NCI-H2171 (cell line): ENCODE measurements at places on chromosomes 4 and X.

- DNase-seq, result peak; percentile 54
These were observed 33.0 kb downstream of the TACC3 start for GRCh38 chr4:1754336-1754735.

DNA sequence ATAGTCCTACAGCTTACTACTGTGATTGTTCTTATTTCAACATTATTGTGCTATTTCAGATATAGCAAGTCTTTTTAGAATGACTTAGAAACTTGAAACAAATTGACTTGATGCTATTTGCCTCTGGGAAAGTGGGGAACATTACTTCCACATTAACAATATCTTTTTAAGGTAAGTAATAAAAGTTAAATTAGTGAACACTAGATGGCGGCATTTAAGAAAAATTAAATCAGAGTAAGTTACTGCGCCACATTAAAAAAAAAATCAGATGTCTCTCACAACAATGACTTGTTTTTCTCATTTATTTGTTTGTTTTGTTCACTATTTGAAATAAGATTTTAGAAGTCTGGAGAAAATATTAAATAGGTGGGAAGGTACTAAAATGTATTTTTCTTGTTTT, 1026.9 kb upstream of the SLIT2 start:
- peak; percentile 2 for DNase-seq

GRCh38 chrX:35076061-35076460, 133.5 kb downstream of the FAM47B start:
- DNase-seq, result no peak

DNA sequence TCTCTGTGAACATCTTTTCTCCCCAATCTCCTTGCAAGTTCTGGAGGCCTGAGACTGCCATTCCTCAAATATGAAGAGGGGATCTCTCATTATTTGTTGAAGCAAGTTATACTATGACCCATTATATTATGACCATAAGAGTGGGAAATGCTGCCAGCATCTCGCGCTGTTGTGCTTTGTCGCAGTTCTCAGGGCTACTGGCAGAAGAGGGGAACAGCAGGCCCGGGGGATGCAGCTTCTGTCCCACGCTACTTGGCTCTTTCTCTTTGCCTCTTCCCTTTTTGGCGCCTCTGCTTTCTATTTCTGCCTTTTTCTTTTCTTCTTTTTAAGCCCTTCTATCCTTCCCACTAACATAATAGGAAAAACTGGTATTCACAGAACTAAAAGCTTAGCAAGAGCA, 64.2 kb downstream of the GEMIN8 start:
- DNase-seq, result no peak

DNA sequence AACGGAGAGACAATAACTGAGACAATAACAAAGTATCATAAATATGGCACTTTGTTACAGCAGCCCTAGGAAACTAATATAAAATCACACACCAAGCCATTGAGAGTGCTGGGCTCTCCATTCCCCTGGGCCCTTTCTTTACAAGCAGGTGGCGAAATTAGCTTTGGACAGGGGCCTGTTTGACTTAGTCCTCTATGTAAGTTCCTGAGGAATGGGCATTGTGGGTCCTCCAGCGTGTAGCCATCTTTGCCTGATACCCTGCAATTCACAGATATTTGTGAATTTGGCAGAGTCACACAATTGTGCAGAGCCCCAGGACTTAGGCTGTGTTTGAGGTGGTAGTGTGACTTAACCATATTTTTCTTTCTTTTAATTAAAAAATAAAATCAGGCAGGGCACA, 67.6 kb downstream of the BCOR start:
- DNase-seq, result no peak

DNA sequence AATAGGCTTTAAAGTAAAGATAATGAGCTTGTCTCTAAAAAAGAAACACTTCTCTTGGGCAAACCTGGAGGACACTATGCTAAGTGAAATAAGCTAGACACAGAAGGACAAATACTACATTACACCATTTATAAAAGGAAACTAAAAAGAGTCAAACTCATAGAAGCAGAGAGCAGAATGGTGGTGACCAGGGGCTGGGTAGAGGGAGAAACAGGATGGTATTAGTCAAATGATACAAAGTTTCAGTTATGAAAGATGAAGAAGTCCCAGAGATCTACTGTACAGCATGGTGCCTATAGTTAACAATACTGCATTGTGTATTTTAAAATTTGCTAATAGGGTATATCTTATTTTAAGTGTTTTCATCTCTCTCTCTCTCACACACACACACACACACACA, 28.5 kb downstream of the ACSL4 start:
- DNase-seq, result no peak

DNA sequence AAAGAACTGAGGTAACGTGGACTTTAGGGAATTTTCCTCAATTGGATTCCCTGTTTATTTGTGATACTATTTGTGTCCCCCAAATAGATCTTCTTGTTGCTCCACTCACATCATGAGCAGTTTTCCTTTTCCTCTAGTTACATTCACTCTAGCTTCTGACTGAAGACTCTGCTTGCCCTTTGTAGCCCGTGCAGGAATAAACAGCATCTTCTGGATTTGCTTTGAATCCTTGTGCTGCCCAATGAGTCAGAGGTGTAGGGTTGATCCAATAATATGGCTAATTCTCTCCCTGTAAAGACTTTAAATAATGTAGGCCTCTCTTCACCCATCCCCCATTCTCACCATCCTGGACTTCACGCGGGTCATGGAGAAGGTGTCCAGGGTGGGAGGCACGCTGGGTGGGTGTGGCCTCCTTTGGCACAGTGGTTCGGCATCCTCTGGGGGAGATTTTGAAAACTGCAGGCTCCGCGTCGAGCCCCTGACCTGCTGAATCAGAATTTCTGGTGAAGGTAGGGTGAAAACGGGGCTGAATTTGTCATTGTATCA, 9.0 kb downstream of the HAND2 start:
- no peak for DNase-seq

GRCh38 chr4:169269916-169270809, 593 bp downstream of the SH3RF1 start:
- DNase-seq, result peak; percentile 39

DNA sequence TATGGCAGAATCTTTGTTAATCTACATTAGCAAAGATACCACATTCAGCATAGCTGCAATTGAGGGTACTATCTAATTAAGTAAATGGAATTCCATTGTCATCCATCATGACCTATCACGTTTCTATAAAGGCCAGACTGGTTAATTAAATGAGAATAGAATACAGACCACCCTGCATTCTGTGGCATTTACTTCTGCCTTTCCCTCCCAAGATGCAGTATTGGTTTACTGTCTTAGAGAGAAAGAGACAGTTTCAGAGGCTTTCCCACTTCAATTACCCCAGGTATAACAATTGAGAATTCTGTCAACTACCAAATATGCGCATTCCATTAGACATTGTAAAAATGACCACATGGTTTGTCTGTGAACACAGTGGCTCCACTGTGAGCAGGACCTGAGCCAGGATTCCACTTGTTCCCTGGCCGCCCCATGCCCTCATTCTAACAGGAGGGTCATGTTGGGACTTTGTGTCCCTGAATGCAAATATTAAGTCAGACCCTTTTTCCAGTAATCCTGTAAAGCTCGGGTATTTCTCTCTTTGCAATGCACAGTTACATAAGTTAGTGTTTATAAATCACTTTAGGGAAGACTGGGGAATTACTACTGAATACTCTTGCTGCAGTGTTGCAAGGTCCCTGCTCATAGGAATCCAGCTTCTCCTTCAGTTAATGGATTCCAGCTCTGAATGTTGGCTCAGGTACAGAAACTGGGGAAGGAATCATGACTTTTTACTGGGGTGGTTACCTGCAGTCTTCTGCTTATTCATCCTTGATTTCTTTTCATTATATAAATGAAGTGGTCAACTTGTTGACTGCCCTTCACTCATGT, 261.0 kb downstream of the PDGFC start:
- DNase-seq, result no peak

- DNase-seq, result no peak
These were observed 81.7 kb downstream of the EGF start for GRCh38 chr4:109994415-109994827.

GRCh38 chrX:334971-335757, 16.6 kb upstream of the GTPBP6 start:
- no peak for DNase-seq

- DNase-seq, result no peak
These were observed 693.4 kb upstream of the INTU start for GRCh38 chr4:126939401-126939800.

DNA sequence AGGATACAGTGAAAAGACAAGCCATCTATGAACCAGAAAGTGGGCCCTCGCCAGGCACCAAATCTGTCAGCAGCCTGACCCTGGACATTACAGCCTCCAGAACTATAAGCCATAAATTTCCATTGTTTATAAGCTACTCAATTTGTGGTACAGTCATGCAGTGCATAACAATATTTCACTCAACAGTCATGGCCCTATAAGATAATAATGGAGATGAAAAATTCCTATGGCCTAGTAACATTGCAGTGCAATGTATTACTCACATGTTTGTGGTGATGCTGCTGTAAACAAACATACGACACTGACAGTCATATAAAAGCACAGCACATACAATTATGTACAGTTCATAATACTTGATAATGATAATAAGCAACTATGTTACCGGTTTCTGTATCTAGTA, 17.1 kb upstream of the TLR1 start:
- DNase-seq, result no peak

DNA sequence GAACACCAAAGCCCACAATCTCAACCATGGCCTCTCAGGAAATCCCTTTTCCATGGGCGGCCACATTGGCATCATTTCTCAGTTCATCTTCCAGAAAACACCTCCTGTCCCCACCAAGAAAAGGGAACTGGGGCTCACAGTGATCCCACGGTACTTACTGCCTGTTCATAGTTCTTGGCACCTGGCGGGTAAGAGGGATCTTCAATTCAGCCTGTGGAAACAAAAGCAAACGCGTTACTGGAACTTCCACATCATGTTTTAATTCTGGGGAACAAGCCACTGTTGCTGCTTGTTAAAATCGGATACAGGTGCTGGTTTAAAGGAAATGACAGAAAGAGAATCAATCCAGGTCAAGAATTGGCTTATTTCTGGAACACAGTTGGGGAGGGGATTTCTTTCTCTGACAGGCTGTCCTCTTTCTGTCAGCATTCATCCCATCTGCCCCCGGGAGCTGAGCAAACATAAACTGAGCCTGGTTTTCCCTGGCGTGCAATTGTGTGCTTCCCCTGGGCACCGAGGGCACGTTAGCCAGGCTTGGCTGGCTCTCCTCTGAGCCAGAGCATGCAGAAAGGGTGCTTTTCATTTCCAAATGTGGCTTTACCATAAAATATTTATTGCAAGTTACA, 16.8 kb downstream of the CLNK start:
- DNase-seq, result peak; percentile 32

DNA sequence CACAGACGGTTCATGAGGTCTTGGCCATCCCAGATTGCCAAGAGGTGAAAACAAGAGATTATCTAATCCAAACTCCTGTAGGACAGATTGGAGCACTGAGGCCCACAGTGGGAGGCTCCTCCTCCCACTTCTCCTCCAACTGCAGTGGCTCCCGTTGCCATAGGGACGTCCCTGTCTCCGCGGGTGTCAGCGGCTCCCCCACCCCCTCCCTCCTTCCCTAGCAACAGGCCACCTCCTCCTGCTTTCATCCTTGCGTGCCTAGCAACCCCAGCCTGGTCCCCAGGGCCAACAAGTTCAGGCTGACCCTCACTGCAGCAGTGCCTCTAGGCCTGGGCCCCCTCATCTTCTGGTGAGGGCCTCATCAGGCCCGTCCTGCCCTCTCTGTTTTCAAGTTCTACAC, 6.8 kb upstream of the IQSEC2 start:
- no peak for DNase-seq

DNA sequence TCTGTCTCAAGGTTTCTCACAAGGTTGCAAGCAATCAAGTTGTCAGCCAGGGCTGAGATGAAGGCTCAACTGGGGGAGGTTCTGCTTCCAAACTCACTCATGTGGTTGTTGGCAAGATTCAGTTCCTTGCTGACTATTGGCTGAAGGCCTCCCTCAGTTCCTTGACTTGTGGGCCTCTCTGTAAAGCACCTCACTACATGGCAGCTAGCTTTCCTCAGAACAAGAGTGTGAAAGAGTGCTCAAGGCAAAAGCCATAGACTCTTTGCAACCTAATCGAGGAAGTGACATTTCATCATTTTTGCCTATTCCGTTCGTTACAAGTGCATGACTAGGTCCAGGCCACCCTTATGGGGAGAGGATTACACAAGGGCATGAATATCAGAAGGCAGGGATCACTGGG, 52.0 kb downstream of the CXorf58 start:
- no peak for DNase-seq

- DNase-seq, result no peak
These were observed 51.9 kb upstream of the INTU start for GRCh38 chr4:127580891-127581290.

DNA sequence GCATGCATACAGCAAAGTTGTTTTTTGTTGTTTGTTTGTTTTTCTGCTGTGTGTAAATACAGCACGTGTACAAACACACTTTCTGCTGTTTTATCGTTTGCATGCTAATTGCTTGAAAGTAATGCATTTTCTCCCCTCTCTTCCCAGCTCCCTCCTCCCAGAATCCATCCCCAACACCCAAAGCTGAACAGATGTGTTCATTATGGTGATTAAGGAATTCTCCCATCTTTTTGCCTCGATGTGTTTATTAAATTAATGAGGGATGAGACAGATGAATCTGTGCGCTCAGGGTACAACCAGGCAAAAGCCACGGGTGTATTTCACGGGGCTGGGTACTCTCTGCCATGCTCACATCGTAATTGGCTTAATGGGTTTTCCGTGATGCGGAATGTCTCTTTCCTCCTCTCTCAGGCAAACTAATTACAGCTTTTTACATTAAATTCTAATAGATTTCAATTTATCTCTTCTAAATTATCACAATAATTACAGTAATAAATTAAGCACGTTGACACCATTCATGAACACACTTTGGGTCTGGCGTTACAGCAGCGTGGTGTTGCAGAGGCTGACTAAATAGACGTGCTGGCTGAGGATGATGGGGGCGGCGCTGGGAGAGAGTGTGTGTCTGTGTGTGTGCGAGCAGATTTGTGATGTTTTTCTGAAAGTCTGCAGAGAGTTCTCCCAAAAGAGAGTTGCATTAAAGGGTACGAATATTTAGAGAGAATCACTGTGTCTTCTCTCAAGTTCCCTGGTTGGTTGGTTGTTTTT, 117.7 kb downstream of the CRLF2 start:
- no peak for DNase-seq

DNA sequence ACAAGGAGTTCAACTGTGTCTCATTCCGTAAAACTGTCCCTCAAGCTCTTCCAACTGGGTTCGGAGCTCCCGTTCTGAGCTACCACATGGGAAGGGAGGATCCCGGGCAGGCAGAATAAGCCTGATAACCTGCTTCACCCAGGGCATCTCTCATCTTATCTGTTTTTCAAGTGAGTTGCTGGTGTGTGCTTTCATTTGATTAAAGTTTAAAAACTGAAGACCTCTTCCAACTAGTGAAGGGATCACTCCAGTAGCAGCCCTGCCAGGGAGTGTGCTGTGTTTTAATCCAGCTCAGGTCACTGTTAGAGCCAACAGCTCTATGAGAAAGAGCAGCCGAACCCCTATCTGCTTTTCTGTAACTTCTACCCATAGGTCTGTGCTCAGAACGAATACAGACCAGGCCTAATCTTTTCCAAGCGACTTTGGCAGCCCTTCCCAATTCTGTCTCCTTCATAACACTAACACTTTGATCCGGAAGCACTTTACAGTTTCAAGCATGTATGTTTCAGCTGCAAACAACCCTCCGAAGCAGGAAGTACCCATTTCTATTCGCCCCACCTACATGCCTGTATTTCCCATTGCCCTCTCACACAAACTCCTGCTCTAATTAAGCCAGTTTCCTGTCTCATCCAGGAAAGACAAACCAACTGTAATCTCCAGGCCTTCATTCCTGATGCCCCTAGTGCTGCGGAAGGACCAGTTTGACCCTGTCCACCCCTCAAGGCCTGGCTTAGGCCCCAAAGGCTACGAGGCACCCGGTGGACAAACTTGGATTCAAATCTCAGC, 60.9 kb downstream of the IRF2 start:
- DNase-seq, result no peak
